ENCODE measurements at places on chromosomes 7 and 10. TPM values are rescaled to one million over a fixed set of nuclear protein-coding genes. Genes with fewer than 3 reads are reported as not detected.

DNA sequence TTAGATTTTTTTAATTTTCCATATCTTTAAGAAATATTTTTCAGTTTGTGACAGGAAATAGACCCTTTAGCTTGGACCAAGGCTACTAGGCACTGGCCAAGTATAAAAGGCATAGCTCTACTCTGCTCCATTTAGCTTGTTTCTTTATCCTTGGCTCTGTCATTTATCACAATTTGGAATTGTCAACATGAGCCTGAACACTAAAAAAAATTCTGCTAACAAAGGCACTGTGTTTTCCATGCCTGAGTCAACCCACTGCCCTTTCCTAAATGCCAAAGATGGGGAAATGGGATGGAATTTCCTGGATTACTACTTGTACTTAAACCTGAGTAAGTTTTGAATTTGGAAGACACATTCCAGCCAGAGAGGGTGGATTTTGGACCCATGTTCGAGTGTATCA, 128.4 kb downstream of the NSUN6 start:
- H3K27me3 ChIP-seq, result no peaks in the 10 kb centered on the region
- no peak overlapping the region for H3K4me3 ChIP-seq
- DNase-seq, result no peak
- H3K36me3 ChIP-seq, result no peaks in the 10 kb centered on the region

The FAM25G gene
- not detected for total RNA-seq

- H3K27me3 ChIP-seq, result no peaks in the 10 kb centered on the region
- peak overlapping the region; percentile 71 for H3K27ac ChIP-seq
- H3K36me3 ChIP-seq, result no peaks in the 10 kb centered on the region
- H3K4me3 ChIP-seq, result no peak overlapping the region
- peak; percentile 76 for DNase-seq
Measured at GRCh38 chr10:97543025-97543546, 29.5 kb upstream of the ANKRD2 start.

- peaks cover 25% of the 10 kb centered on the region for H3K4me1 ChIP-seq
- DNase-seq, result no peak
- no peak overlapping the region for H3K27ac ChIP-seq
Measured at GRCh38 chr10:69382382-69383117, 34.2 kb downstream of the TACR2 start.

- no peaks in the 10 kb centered on the region for H3K27me3 ChIP-seq
- no peak overlapping the region for H3K27ac ChIP-seq
- no peak overlapping the region for H3K4me3 ChIP-seq
- H3K4me1 ChIP-seq, result no peaks in the 10 kb centered on the region
Measured at GRCh38 chr7:14786314-14786895, 116.1 kb downstream of the DGKB start.

GRCh38 chr7:158706273-158706704, 1.7 kb upstream of the NCAPG2 start:
- no peak overlapping the region for H3K27ac ChIP-seq
- no peak overlapping the region for H3K4me3 ChIP-seq
- H3K4me1 ChIP-seq, result peaks cover 7% of the 10 kb centered on the region
- no peaks in the 10 kb centered on the region for H3K27me3 ChIP-seq

The POMZP3 gene
- 12.0 TPM for total RNA-seq

GRCh38 chr10:118982366-118982765, 47.1 kb upstream of the NANOS1 start:
- no peaks in the 10 kb centered on the region for H3K4me1 ChIP-seq
- no peaks in the 10 kb centered on the region for H3K36me3 ChIP-seq
- H3K4me3 ChIP-seq, result no peak overlapping the region
- DNase-seq, result no peak
- H3K27me3 ChIP-seq, result no peaks in the 10 kb centered on the region
- no peak overlapping the region for H3K27ac ChIP-seq

- H3K27me3 ChIP-seq, result no peaks in the 10 kb centered on the region
- H3K4me3 ChIP-seq, result no peak overlapping the region
- H3K4me1 ChIP-seq, result no peaks in the 10 kb centered on the region
- no peak overlapping the region for H3K27ac ChIP-seq
- H3K36me3 ChIP-seq, result no peaks in the 10 kb centered on the region
- no peak for DNase-seq
Measured at GRCh38 chr7:43362652-43363034, 220.3 kb upstream of the STK17A start.

The DPYSL4 gene
- total RNA-seq, result 1.7 TPM

GRCh38 chr10:113359655-113360054, 193.2 kb upstream of the HABP2 start:
- peaks cover 3% of the 10 kb centered on the region for H3K4me1 ChIP-seq
- DNase-seq, result no peak
- H3K27me3 ChIP-seq, result no peaks in the 10 kb centered on the region
- H3K4me3 ChIP-seq, result no peak overlapping the region
- no peak overlapping the region for H3K27ac ChIP-seq

DNA sequence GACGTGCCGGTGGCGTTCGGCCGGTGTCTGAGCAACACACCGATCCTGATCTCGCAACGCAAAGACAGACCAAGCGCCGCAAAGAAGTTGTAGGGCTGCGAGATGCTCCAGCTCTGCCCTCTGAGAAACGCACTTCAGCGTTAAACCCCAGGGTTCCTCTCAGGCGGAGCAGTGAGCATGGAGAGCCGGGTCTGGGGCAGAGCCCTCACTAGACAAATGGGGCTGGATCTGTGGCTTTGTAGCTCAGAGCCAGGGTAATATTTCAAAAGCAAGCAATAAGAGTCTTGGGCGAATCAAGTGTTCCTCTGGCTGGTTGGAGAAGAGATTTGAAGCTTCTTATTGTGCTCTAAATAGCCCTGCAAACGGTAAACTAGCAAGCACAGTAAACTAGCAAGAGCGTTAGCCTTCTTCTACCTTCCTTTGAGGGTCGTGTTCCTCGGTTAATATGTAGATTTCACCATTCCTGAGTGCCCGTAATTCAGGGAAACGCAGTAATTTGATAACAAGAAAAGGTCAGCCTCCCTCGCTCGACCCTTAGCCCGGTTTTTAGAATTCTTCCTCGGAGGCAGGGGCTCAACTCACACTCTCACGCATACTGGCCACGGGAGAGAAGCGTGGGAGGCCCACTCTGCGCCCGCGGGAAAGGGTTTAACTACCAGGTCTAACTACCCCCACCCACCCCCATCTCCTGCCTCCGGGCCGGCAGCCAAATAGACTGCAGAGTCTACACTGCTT, 6.7 kb downstream of the SKAP2 start:
- peaks cover 22% of the 10 kb centered on the region for H3K4me1 ChIP-seq
- H3K27me3 ChIP-seq, result no peaks in the 10 kb centered on the region
- no peak for DNase-seq
- H3K27ac ChIP-seq, result peak overlapping the region; percentile 86
- peak overlapping the region; percentile 46 for H3K4me3 ChIP-seq
- no peaks in the 10 kb centered on the region for H3K36me3 ChIP-seq
